ENCODE measurements at places on chromosomes 12 and 14.

GRCh38 chr14:75726321-75726720 lies 65.3 kb downstream of the TTLL5 start:
- no peak for DNase-seq

GRCh38 chr12:21912318-21912717 lies 28.9 kb downstream of the ABCC9 start:
- DNase-seq: no peak

GRCh38 chr14:81329640-81330381 lies 70.3 kb downstream of the STON2 start:
- no peak for DNase-seq

GRCh38 chr12:49969027-49969426 lies 3.7 kb upstream of the AQP6 start:
- no peak for DNase-seq

DNA sequence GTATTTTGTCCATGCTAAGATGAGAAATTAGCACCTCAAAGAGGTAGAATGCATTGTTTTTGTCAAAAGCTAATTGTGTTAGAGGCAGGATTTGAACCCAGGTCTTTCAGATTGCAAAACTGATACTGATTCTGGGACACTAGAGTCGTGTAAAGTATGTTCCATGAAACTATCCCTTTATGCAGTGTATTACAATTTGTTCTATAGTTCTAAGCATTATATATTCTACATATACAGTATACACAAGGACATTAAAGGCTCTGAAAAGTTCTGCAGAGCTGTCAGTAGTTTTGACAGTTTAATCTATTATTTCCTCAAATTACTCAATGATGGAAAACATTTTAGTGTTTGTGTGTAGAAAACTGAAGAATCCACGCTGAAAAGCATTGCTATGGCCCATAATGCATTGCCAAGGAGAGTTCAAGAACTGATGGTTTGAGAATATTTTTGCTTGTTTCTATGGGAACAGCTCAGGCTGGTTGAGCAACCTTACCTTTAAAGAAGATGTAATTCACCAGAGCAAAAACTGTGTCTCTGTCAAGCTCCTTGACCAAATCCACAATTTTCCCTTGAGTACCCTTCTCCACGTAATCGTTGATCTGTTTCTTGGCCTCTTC lies 6.2 kb downstream of the SERPINA1 start:
- DNase-seq: no peak

DNA sequence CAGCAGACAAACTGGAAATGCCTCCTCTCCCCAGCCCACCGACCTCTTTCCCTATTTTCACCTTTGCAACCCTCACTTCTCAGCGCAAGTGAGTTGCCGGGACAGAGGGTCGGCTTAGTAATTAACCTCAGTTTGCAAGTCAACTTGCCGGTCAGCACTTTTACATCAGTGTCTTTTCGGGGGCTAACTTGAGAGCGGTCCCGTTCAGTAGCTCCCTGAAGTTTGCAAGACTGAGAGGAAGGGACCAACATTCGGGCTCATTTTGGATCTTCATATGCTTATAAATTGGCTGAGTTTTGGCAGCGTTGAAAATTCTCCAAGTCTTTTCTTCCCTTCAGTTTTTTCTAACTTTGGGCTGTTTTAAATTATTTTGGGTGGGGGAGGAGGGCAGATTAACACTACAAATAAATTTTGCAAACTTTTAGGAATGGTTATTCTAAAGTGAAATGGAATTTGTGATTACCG lies 846 bp downstream of the BRMS1L start:
- DNase-seq: no peak

- DNase-seq: no peak
Observed at GRCh38 chr12:48164451-48164850, 7.1 kb upstream of the ASB8 start.
